ENCODE measurements at places on chromosomes 2 and 18.
A peak's percentile ranks its signal among the peaks of the same experiment; 100 is the strongest.

- DNase-seq, result no peak
Observed at GRCh38 chr2:201298462-201299052, 38.2 kb downstream of the CASP8 start.

DNA sequence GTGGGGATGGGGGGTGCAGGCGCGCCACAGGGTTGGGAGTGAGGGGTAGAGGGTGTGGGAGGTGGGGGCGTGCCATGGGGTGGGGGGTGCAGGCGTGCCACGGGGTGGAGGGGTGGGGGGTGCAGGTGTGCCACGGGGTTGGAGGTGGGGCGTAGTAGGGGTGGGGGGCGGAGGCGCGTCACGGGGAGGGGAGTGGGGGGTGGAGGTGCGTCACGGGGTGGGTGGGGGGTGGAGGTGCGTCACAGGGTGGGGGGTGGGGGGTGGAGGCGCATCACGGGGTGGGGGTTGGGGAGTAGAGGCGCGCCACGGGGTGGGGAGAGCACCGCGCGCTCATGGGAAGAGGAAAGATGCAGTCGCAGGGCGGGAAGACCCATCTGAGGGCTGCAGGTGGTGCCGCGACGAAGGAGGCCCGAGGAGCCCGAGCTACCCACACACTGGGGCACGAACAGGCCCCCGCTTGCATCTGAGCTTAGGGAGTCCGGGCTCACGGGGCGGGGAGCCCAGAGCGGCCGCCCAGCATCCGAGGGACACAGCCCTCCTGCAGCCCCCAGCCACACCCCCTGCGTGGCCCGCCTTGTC lies 37.5 kb downstream of the SNED1 start:
- DNase-seq, result no peak

- DNase-seq, result no peak
Observed at GRCh38 chr2:71281950-71282349, 49.6 kb upstream of the ZNF638 start.

DNA sequence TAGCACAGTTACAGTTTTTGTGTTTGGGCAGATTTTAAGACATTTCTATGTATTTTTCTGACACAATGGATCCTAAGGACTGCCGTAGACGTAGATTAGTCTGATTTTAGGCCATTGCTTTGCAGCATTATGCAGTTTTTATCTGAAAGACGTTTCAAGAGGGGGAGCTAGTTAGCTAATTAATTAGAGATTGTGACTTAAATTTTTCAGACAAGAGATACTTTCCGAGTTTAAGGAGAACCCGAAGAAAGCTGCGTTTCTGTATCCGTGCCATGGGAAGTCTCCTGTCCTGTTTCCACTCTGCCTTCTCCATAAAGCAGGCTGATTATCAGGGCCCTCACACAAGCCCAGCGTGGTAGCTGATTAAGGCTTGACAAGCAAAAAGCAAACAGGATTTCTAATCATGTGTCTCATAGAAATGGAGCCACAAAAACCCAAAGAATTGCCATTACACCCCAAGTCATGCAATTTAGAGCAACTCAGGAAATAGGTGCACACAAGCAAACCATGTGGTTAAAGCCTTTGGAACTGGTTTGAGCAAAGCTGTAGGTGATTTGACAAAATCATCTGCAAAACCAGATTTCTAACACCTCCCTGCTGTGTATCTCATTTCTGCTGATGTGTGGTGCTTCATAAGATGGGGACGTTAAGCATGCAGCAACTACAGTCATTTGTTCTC lies 808.1 kb downstream of the RNF144A start:
- DNase-seq, result peak; percentile 87

DNA sequence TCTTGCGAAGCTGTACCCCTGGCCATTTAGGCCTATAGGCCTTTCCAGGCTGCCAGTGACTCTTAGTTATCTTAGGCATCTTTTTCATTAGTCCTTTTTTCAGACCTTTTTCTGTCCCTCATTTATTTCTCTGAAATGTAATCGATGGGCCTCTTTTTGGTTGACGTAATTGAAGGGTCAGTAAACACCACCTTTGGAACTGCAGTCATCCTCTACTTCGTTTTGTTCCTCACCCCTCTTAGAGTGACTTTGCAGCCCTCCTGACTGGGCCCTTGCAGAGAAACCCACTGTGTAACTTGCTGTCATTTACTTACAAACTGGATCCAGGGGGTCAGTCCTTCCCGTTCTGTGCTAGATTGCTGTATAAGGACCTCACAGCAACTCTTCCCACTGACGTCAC lies 23.2 kb downstream of the CENPO start:
- DNase-seq, result no peak

GRCh38 chr2:164275659-164276058 lies 345.6 kb downstream of the GRB14 start:
- no peak for DNase-seq
